ENCODE measurements at places on chromosomes 6 and 20.
A peak's percentile ranks its signal among the peaks of the same experiment; 100 is the strongest.

DNA sequence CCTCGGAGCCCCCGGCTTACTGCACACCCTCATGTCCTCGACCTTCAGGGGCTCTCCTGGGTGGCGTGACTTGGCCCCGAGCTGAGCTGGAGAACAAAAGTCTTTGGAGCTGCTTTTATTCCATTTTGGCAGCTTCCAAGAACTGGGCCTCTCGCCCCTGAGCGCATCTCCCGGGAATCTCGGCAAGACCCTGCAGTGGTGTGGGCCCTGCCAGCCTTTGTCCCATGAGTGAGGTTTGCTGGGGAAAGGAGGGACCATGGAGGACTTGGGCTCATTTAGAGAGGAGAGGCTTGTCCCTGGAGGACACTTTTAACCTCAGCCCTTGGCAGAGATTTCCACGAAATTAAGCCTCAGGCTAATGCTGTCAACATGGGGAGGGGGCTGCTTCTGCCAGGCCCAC, 62.3 kb upstream of the SLCO4A1 start:
- DNase-seq, result no peak

GRCh38 chr6:140041056-140041455, 666.6 kb upstream of the CITED2 start:
- no peak for DNase-seq

- DNase-seq, result peak; percentile 72
Observed at GRCh38 chr6:37819802-37820717, 533 bp downstream of the ZFAND3 start.

GRCh38 chr6:10269814-10270472, 144.9 kb downstream of the TFAP2A start:
- no peak for DNase-seq

DNA sequence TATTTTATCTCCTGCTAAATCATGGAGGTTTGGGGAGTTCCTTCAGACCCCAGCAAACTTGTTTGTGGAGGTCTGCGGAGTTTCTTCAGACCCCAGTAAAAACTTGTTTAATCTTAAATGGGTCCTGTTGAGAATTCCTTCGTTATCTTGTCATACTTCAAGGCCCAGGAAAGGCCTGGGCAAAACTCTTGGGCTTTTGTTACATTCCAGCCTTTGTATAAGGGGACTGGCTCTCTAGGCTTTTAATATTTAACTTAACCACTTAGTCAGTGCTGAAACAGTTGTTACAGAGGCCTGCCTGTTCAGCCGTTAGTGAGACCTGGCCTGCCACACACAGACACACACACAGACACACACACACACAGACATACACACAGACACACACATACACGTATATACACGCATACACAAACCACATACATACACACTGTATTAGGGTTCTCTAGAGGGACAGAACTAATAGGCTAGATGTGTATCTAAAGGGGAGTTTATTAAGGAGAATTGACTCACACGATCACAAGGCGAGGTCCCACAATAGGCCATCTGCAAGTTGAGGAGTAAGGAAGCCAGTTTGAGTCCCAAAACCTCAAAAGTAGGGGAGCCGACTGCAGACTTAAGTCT, 21.3 kb upstream of the CST3 start:
- no peak for DNase-seq

GRCh38 chr20:36214684-36215256, 21.5 kb upstream of the AAR2 start:
- peak; percentile 44 for DNase-seq

GRCh38 chr6:17418281-17419188, 25.1 kb downstream of the CAP2 start:
- DNase-seq, result peak; percentile 63

- no peak for DNase-seq
Observed at GRCh38 chr6:135196739-135197510, 15.8 kb downstream of the MYB start.

GRCh38 chr20:25318471-25319240, 70.8 kb downstream of the PYGB start:
- DNase-seq, result peak; percentile 37

DNA sequence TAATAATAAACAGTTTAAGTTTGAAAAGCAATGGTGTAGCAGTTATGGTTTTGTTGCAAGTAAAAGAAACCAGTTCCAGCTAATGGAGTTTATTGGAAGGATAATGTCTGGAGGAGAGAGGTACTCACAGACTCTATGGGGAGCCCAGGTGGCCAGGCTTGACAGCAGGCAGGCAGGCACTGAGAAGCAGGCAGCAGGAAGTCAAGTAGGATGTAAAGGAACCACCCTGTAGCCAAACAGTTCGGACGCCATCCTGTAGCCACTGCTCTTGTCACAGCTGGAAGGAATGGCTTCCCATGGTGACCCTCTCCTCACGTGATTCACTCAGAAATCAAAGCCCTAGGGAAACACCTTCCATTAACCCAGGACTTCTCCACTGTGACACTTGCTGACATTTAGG, 96.7 kb upstream of the MC3R start:
- DNase-seq, result no peak

DNA sequence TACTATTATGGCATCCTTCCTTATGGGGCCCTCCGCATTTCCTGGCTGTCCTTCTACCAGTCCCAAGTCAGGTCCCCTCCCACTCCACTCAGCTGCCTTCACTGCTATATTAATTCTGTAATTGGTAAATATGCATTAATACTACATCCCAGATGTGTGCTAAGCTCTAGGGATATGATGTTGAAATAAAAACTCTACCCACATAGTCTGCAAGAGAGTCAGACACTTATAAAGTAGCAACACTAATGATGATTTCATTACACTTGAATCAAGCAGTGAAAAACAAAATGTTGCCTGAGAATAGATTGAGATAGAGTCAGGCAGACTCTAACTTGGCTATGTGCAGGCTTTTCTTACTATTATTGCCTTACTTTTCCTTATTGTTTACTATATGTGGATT, 62.4 kb downstream of the AIG1 start:
- DNase-seq, result no peak

DNA sequence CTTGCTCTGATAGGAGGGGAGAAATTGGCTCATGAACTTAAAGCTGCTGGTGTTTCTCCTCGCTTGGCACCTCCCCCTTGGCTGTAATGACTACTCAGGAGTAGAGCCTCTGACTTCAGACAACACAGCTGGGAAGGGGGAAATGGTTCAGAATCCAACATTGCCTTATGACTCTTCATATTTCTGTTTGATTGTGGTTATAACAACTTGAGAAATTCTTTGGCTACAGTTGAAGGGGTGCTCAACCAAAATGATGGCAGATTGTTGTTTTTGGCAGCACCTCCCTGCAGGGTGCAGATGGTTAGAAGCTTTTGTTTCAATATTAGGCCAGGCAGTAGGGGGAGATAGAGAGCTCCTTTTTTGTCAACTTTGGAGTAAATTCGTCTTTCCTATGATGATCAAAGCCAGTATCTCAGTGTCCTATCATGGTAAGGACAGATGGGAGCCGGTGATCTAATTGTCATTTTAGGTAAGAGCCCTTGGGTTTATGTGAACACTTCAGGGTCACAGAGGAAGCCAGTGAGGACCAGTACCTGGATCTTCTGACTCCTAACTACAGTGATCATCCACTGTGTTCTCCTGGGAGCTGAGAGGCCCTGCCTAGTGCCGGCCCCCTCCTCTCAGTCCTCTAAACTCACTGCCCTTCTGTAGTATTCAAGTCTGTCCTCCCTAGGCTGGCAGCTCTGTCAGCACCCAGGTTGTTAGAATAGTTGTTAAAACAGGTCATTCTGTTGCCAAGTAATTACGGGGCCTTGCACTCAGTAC, 39.9 kb downstream of the RPRD1B start:
- peak; percentile 92 for DNase-seq

GRCh38 chr6:129701721-129702455, 8.1 kb downstream of the ARHGAP18 start:
- no peak for DNase-seq

GRCh38 chr6:102763891-102764290, 1370.4 kb downstream of the GRIK2 start:
- DNase-seq, result no peak

DNA sequence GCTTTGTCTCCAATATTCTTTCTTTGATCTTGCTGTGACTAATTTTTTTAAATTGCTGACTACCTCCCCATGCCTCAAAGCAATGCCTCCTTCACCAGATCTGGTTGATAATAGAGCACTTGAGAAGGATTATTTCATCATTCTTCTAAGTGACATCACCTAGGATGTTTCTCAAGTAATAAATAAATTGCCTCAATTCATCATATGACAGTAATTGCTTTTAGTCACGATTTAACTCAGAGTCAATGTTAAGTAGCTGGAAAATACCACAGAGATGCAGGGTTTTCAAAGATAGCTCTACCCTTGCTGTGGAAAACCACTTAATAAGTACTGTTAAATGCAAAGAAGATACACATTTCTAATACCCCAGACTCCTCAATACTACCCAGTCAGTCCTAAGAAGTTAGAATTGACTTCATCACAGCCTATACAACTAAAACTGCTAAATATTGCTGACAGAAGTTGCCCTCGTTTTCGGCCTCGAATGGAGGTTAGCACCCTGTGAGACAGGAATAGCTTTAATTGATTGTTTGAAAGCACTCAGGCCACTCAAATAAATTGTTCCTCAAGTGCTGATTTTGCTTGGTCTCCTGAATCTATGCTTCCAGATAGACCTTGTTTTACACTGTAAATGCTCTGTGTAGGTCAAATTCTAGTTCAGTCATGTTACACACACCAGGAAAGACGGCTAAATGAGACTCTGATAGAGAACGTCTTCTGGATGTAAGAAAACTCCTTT, 640.6 kb upstream of the CHD6 start:
- no peak for DNase-seq

GRCh38 chr6:153135681-153136080, 4.6 kb upstream of the RGS17 start:
- DNase-seq, result no peak

GRCh38 chr20:8156235-8157079, 24.4 kb downstream of the PLCB1 start:
- DNase-seq, result no peak

GRCh38 chr6:43491750-43492661, 14.6 kb downstream of the TJAP1 start:
- peak; percentile 28 for DNase-seq

DNA sequence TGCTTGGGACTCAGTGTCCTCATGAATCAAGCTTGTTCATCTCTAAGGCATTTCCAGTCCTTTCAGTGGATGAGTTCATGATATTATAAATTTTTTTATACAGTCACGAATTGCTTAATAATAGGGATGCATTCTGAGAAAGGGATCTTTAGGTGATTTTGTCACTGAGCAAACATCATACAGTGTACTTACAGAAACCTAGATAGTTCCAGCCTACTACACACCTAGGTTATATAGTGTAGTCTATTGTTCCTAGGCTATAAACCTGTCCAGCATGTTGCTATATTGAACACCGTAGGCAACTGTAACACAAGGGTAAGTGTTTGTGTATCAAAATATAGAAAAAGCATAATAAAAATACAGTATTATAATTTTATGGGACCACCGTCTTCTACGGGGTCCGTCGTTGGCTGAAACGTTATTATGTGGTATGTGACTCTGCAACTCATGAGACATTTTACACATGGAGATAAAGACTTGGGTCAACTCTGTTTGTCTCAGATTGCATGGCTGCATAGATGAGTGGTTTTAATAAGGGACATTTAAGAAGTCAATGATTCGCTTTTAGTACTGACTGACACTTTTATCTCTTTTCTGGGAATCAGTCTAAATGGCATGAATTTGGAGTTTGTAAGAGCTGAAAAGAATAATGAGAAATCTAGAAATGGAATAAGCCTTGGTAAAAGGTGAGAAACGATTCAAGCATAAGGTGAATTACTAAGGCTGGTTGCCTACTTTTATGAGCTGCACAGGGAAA, 33.2 kb downstream of the CLIC5 start:
- DNase-seq, result no peak

DNA sequence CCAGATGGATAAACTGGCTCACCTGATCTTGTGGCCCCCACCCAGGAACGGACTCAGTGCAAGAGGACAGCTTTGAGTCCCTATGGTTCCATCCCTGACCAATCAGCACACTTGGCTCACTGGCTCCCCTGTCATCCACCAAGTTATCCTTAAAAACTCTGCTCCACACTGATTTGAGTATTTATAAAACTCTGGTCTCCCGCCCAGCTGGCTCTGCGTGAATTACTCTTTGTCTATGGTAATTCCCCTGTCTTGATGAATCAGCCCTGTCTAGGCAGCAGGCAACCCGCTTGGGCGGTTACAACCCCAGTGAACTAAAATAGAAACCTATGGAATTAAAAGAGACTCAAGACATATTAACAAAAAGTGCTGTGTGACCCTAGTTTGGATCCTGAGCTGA, 38.1 kb upstream of the CD83 start:
- DNase-seq, result no peak

DNA sequence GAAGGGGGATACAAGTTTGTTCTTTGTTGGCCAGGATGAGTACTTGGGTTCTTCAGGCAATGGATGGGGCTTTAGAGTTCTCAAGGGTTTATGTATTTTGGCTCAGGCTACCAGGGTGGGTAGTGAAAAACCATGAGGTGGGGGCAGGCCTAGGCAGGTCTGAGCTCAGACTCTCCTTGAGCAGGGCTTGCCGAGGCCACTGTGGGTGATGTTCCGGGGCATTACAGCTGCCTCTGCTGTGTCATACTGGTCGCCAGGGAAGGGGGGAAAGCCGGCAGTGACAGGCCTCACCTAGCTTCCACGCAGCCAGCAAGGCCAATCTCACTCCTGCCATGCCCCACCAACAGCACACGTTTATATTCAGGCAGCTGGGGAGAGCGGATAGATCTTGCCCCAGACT, 79.6 kb downstream of the BCKDHB start:
- DNase-seq, result no peak

GRCh38 chr20:2871661-2872458, 1.4 kb upstream of the PTPRA start:
- peak; percentile 16 for DNase-seq

All from eye (tissue), 1 donor.